Cerebellum (tissue), 4 donors: ENCODE measurements at places on chromosomes 7 and 10. TPM values are rescaled to one million over a fixed set of nuclear protein-coding genes. Genes with fewer than 3 reads are reported as not detected.

- DNase-seq = no peak
Observed at GRCh38 chr7:149886018-149886415, 12.2 kb downstream of the ATP6V0E2 start.

- DNase-seq = no peak
Observed at GRCh38 chr10:77164616-77165311, 472.8 kb downstream of the KCNMA1 start.

GRCh38 chr10:80168679-80169380 lies 36.3 kb downstream of the PLAC9 start:
- no peak for DNase-seq

GRCh38 chr7:94571816-94572215 lies 62.2 kb downstream of the CASD1 start:
- no peak for DNase-seq

DNA sequence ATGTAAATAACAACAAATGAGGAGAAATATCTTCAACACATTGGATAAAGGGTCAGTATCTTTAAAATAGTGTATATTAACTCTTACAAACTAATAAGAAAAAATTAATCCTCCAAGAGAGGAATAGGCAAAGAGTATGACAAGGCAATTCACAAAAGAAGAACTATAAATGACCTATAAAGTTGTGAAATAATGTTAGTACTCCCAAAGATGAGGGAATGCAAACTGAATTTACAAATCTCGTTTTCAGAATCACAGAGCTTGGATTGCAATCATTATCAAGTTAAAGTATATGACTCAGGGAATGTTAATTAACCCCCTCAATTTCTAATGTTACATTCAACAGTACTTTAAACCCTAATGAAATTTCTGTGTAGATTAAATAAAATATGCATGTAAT lies 87.3 kb upstream of the TARP start:
- no peak for DNase-seq

Gene LRRC18
- total RNA-seq = not detected

GRCh38 chr7:32428546-32428945 lies 61.6 kb downstream of the LSM5 start:
- DNase-seq = no peak

DNA sequence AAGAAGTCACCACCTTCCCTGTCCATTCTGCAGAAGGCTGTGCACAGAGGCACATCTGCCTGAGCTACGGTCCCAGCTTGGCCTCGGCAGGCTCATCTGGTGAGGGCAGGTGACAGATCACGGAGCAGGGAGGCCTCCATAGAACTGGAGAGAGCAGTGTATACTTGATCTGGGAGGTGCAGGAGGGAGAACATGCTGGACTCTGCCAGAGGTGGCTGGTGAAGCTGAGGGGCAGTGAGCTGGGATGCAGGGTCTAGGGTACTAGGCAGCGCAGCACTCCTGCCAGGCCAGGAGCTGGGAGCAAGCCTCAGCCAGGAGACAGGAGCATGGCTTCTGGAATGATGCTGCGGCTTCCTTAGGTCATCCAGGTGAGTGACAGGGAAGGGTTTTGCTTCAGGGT lies 553.0 kb downstream of the TCERG1L start:
- DNase-seq = no peak

Gene ZNF365
- total RNA-seq = 5.5 TPM

- no peak for DNase-seq
Observed at GRCh38 chr10:131238669-131239280, 72.7 kb downstream of the TCERG1L start.

Gene PRSS37
- not detected for total RNA-seq

Gene ZNF488
- total RNA-seq = 2.9 TPM

Gene CYP2W1
- total RNA-seq = not detected
